Activated naive CD4-positive, alpha-beta T cell treated with anti-CD3 and anti-CD28 coated beads, Interleukin-2, amount 50 U/mL, for 72 hours (primary cell): ENCODE measurements at places on chromosomes 2 and 18. TPM values are rescaled to one million over a fixed set of nuclear protein-coding genes. Genes with fewer than 3 reads are reported as not detected.

The SCN1A gene
- total RNA-seq = not detected

The KLF7 gene
- total RNA-seq = 28.7 TPM

The AKAIN1 gene
- not detected for total RNA-seq

The LCT gene
- 0.11 TPM for total RNA-seq

The PCARE gene
- not detected for total RNA-seq

- DNase-seq = no peak
Measured at GRCh38 chr2:185526161-185526560, 212.4 kb upstream of the FSIP2 start.

- no peak for DNase-seq
Measured at GRCh38 chr2:195636890-195637289, 20.1 kb upstream of the SLC39A10 start.

- no peak for DNase-seq
Measured at GRCh38 chr2:175353275-175353674, 171.8 kb upstream of the ATP5MC3 start.

DNA sequence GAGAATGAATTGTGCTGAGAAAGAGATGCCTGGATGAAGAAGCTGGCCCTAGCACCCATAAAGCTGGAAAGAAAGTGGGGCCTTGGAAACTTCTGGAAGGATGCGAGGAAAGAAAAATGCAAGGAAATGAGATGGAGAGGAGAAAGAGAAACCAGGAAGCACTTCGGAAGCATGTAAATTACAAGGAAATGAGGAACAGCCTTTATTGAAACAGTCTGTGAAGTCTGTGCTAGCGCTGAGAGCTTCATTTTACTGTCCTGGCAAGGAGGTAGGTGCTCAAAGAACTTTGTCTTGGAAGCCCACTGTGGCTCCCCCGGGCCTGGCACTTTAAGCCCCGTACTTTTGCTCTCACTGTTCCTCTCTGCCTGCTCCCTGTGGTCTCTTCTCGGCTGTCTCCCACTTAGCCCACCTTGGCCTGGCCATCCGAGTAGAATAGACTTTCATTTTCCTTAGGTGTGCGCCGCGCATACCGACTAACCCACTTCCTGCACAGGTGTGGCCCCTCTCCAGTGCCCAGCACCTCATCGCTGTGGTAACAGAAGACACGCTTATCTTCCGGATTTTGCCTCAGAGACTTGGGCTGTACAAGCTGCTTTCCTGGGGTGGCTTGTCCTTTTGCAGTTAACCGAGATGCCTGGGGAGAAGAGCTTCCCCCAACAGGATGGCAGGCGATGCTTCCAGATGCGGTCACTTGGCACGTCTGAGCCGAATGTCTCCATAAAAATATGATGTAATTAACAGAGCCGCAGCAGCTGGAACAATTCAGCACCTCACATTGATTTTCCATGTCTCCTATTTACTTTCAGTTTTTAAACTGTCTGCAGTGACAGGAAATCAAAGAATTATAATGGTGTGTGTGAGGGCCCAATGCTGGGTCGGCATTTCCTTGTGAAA is 199.6 kb downstream of the HRH4 start:
- DNase-seq = peak; percentile 12

DNA sequence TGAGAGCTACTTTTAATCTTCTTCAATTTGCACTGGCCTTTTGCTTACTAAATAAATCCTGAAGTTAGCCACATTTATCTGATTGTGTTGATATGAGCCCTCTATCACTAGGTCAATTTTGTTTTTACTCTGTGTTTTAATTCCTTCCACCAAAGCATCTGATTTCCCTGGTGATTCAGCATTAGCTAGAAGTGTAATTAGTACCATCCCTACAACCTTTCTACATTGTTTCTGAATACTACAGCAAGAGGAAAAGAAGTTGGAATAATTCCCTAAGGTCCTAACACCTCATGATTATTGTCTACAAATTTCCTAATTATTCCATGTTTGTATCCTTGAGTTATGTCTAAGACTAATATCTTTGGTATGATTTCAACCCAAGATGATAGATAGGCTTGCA is 1093.6 kb downstream of the SUCLG1 start:
- DNase-seq = no peak

DNA sequence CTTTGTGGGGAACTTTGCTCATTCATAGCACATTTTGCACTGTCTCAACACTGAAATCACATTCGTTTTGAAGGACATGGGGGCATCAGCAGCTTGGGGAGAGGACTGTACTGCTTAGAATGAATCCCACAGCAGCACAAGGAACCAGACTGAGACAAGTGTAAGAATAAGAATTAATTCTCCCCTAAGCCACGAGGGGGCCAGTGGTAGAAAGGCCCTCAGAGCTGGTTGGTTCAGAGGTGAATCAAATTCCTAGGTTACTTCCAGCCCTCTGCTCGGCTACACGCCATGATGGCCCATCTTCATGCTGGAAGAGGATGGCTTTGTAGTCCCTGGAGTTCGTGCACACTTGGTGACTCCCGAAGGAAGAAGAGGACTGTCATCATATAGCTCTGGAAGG is 12.0 kb upstream of the MC5R start:
- no peak for DNase-seq

DNA sequence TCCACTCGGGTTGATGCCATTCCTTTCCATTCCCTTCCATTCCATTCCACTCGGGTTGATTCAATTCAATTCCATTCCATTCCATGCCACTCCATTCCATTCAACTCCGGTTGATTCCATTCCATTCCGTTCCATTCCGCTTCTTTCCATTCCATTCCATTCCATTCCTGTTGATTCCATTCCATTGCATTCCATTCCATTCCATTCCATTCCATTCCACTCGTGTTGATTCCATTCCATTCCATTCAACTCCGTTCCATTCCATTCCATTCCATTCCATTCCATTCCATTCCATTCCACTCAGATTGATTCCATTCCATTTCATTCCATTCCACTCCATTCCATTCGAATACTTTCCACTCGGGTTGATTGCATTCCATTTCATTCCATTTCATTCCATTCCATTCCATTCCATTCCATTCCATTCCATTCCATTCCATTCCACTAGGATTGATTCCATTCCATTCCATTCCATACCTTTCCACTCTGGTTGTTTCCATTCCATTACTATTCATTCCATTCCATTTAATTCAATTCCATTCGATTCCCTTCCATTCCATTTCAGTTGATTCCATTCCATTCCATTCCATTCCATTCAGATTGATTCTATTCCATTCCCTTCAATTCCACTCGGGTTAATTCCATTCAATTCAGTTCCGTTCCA is 1141.8 kb downstream of the RPIA start:
- no peak for DNase-seq

DNA sequence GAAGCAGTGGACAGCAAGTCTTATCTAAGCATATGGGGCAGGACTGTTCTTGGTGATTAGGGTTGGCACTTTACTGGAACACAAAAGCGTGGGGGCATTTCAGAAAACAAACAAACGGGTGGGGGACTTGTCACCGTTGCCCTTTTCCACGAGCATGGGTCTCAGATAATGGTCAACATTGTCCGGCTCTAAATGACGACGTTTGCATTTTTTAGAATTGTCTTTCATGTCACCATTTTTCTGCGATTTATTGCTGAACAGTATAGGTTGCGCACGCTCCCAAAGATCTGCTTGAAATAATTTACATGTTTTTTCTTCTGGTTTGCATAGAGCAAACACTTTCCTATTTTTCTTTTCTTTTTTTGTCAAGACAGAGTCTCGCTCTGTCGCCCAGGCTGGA is 46.6 kb upstream of the TBC1D8 start:
- no peak for DNase-seq

- DNase-seq = no peak
Measured at GRCh38 chr2:222760301-222760897, 88.9 kb downstream of the MOGAT1 start.

DNA sequence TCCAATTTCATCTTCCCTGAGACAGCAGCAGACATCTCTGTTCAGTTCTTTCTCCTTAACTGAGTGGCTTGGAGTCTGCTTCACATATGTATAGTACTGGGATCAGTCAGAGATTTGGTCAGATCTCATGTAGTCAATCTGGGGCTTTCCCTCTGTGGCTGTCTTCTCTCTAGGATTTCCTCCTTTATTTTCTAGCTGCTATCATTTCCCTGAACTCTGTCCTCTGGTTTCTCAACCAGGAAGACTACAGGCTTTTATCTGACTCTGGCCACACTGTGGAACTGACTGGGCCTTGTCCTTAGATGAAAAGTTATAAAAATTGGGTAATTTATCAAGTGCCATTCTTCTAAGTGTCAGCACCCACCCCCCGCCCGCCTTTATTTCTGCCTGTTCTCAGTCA is 121.0 kb downstream of the RAPGEF4 start:
- no peak for DNase-seq

DNA sequence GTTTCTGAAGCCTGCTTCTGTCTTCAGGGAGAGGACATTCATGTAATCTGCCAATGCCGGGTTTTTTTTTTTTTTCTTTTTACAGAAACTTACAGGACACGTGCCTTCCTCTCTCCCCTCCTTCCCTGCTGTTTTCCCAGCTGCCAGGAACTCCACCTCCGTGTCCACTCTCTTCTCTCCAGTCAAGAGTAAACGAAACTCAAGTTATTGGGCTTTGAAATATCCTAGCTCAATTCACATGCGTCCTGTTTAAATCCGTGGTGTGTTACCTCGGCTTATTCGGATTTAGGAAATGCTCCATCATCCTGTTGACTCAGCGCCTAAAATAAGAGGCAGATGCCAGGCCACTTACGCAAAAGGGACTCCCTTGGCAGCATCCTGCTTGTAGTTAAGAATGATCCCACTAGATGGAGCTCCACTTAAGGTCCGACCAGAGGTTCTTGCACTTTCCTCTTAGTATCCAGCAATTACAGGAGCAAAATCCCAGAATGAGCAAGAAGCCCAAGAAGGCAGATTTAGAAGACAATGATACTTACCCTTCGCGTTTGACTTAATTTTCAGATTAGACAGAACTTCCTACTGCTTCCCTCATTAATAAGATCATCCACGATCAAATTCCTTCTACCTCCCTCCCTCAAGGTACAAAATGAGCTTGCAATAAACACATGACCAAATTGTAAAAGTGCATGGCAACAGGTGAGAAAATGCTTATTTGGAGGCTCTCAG is 97.2 kb upstream of the ZCCHC2 start:
- DNase-seq = peak; percentile 75

DNA sequence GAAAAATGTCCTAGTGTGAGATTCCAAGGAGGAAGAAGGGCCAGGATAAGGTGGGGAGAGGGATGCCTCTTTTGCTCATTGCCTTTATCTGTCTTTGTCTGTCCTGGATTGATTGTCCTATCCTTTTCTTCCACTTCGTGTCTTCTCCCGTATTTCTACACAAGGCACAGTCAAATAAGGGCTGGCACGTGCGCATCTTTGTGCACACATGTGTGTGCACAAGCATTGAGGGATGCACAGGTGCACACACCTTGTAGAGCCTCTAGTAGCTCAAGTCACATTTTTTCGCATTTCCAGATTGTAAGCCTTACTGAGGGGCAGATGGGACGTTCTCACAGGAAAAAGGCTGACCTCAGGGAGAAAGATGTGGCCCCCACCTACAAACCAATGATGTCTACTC is 170.2 kb upstream of the TNP1 start:
- no peak for DNase-seq

- DNase-seq = no peak
Measured at GRCh38 chr2:239113171-239113570, 265.3 kb downstream of the TWIST2 start.
